ENCODE measurements at places on chromosomes 5 and 9.

DNA sequence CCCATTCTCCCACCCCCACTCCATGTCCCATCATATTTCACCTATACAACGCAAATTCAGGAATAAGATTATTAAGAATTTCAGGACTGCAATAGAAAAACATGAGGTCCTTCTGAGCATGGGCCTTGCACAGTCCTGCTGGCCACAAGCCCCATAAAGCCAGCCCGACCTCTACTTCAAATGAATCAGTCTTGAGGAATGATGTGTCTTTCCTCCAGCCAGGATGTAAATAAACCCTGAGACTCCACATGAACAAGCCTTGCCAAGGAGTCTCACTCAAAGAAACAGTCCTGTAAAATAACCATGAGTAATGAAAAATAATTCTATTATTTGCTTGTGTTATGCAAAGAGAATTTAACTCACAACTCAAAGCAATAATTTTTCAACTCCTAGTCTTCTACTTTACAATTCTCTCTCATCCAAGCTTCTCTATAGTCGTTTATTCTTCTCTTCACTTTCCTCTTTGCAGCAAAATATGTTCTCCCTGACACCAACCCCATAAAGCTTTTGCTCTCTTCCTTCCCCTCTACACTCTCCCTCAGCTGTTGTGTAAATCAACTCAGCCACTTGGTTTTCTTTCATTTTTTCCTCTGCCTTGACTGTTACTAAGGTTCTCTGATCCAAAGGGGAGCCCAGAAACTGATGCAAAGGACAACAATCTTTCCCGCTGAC lies 140.1 kb upstream of the MOCS2 start:
- DNase-seq: peak; percentile 79

GRCh38 chr5:107271682-107272350 lies 398.9 kb downstream of the EFNA5 start:
- no peak for DNase-seq

GRCh38 chr9:9523476-9524139 lies 1089.2 kb downstream of the PTPRD start:
- no peak for DNase-seq

GRCh38 chr9:106869458-106869857 lies 6.5 kb downstream of the ZNF462 start:
- no peak for DNase-seq

DNA sequence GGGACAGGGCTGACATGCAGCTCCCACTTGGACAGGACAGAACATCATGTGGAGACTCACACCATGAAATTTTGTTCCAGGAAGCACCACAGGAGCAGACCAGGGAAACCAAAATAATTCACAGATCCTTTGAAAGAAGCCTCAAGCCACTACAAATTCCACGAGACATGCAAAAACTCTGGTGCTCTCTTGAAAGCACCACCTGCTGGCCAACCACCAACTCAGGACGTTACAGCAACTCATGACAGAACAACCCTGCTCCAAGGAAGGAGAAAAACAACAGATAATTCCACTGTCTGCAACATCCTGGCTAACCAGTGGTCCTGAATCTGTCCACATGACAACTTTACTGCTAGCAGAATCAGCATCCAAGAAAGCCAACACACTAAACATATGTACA lies 516.0 kb downstream of the SPATA31D1 start:
- no peak for DNase-seq

Data from AG08396 (cell line).